ENCODE measurements at places on chromosomes 2 and 18. TPM values are rescaled to one million over a fixed set of nuclear protein-coding genes. Genes with fewer than 3 reads are reported as not detected.

Gene TTC39C
- total RNA-seq = 20.3 TPM

Gene FRZB
- 0.09 TPM for total RNA-seq

Gene OR6B2
- not detected for total RNA-seq

Gene SMYD1
- total RNA-seq = not detected

Gene EPHA4
- 0.97 TPM for total RNA-seq

Gene ZEB2
- 9.8 TPM for total RNA-seq

Gene HOXD11
- total RNA-seq = 5.4 TPM

Gene PLCL1
- 0.02 TPM for total RNA-seq

Gene SNRNP27
- 69.3 TPM for total RNA-seq

Gene ACMSD
- not detected for total RNA-seq

Gene TUBB8B
- not detected for total RNA-seq

Gene MYCN
- total RNA-seq = not detected

Gene NXPH2
- total RNA-seq = not detected

All from A549 treated with dexamethasone at 1 μM for 4 hours (cell line).